ENCODE measurements at places on chromosomes 1 and 21.

- no peak overlapping the region for H3K27ac ChIP-seq
- H3K4me3 ChIP-seq: no peak overlapping the region
- H3K4me1 ChIP-seq: no peaks in the 10 kb centered on the region
- no peak for DNase-seq
- no peaks in the 10 kb centered on the region for H3K36me3 ChIP-seq
Measured at GRCh38 chr1:41608211-41608610, 123.7 kb upstream of the EDN2 start.

- no peak overlapping the region for H3K4me3 ChIP-seq
- no peaks in the 10 kb centered on the region for H3K36me3 ChIP-seq
- no peaks in the 10 kb centered on the region for H3K4me1 ChIP-seq
- H3K27ac ChIP-seq: no peak overlapping the region
Measured at GRCh38 chr21:31750843-31751242, 18.9 kb upstream of the SCAF4 start.

DNA sequence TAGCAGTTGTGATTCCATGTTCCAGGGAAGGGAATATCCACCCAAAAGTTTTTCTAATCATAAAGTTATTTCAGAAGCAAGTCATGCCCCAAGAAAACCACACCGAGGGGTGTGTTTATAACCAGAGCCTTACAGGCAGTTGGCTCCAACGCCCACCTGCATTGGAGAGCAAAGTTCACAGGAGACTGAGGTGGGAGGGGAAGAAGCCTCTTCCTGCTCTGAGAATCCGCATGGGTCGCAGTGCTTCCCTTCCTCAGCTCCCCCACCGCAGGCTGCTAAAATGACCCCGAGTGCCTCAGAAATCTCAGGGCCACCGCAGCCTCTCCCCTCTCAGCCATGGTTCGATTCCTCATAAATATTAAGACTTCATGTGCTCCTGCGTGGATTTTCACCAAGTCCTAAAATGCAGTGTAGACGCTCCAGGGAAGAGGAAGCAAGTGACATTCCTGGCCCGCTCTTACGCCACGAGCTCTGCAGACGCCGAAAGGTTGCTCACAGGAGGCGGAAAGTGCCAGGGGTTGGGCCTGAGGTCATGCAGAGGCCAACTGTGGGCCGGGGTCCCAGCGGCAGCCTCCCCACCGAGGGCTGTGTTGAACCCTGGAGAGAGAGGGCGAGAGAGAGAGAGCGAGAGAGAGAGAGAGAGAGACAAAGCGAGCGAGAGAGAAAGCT is 13.4 kb upstream of the SPSB1 start:
- no peaks in the 10 kb centered on the region for H3K27me3 ChIP-seq

DNA sequence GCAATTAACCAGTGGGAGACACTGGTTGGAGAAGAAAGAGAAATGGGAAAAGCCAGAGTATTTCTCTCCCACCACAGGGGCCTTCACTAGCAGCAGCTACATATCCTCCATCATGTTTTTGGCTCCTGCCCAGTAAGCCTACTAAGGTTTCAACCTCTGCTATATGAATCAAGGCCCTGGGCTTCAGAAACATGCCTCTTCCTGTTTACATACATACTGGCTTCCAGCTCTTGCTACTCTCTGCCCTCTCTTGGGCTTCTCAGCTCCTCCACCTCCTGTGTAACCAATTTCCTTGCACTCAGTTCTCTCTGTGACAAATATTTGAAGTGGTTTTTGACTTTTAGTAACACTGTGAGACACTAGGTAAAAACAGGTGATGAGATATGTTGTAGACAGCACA is 80.8 kb downstream of the LRRC7 start:
- no peak overlapping the region for H3K27ac ChIP-seq
- peaks cover 3% of the 10 kb centered on the region for H3K4me1 ChIP-seq
- H3K27me3 ChIP-seq: no peaks in the 10 kb centered on the region
- no peaks in the 10 kb centered on the region for H3K36me3 ChIP-seq
- DNase-seq: no peak
- H3K4me3 ChIP-seq: no peak overlapping the region

DNA sequence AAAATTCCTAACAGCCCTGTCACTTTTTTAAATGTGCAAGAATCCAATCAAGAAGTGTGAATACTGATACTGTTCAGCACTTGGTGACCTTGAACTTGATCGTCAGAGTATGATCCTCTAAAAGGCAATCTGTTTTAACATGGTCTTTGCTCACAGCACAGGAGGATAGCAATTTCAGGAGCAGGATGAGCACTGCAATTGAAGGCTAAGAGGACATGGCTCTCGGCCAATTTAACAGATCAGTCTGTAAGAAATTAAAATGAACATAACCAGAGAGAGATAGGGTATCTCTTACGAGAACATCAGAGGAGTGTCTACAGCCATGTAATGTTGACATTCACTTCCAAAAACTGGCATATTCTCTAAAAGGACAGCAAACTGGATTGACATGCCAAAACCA is 243.1 kb downstream of the LTN1 start:
- DNase-seq: no peak
- H3K4me1 ChIP-seq: peaks cover 9% of the 10 kb centered on the region
- H3K36me3 ChIP-seq: no peaks in the 10 kb centered on the region
- H3K27ac ChIP-seq: no peak overlapping the region

GRCh38 chr1:192812420-192813209 is 3.8 kb downstream of the RGS2 start:
- H3K4me3 ChIP-seq: no peak overlapping the region
- peaks cover 3% of the 10 kb centered on the region for H3K36me3 ChIP-seq
- peaks cover 16% of the 10 kb centered on the region for H3K4me1 ChIP-seq
- DNase-seq: no peak
- no peaks in the 10 kb centered on the region for H3K27me3 ChIP-seq
- H3K27ac ChIP-seq: no peak overlapping the region

GRCh38 chr1:228000836-228001563 is 5.8 kb upstream of the WNT3A start:
- no peak overlapping the region for H3K4me3 ChIP-seq
- H3K4me1 ChIP-seq: peaks cover 1% of the 10 kb centered on the region
- peaks cover 30% of the 10 kb centered on the region for H3K27me3 ChIP-seq

DNA sequence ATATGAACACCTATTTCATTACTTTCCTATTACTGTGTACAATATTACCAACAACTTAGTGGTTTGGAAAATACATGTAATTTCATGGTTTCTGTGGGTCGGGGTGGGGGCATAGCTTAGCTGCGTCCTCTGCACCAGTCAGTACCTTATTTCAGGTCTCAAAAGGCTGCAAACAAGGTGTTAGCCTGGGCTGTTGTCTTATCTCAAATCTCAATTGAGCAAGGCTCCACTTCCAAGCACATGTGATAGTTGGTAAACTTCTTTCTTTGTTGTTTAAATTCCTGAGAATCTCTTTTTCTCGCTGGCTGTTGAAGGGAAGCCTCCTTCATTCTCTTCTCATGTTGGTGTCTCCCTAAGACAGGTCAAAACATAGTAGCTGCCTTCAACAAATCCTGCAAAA is 485.4 kb downstream of the AMY1C start:
- H3K27me3 ChIP-seq: no peaks in the 10 kb centered on the region
- H3K36me3 ChIP-seq: no peaks in the 10 kb centered on the region
- DNase-seq: no peak
- no peaks in the 10 kb centered on the region for H3K4me1 ChIP-seq
- no peak overlapping the region for H3K27ac ChIP-seq
- no peak overlapping the region for H3K4me3 ChIP-seq

- H3K36me3 ChIP-seq: no peaks in the 10 kb centered on the region
- DNase-seq: no peak
- no peak overlapping the region for H3K4me3 ChIP-seq
- no peaks in the 10 kb centered on the region for H3K4me1 ChIP-seq
Measured at GRCh38 chr1:218755128-218755527, 410.0 kb downstream of the TGFB2 start.

- H3K27ac ChIP-seq: no peak overlapping the region
- H3K4me3 ChIP-seq: no peak overlapping the region
- no peaks in the 10 kb centered on the region for H3K4me1 ChIP-seq
- DNase-seq: no peak
- no peaks in the 10 kb centered on the region for H3K36me3 ChIP-seq
Measured at GRCh38 chr21:22710721-22711120, 1712.5 kb downstream of the NCAM2 start.

DNA sequence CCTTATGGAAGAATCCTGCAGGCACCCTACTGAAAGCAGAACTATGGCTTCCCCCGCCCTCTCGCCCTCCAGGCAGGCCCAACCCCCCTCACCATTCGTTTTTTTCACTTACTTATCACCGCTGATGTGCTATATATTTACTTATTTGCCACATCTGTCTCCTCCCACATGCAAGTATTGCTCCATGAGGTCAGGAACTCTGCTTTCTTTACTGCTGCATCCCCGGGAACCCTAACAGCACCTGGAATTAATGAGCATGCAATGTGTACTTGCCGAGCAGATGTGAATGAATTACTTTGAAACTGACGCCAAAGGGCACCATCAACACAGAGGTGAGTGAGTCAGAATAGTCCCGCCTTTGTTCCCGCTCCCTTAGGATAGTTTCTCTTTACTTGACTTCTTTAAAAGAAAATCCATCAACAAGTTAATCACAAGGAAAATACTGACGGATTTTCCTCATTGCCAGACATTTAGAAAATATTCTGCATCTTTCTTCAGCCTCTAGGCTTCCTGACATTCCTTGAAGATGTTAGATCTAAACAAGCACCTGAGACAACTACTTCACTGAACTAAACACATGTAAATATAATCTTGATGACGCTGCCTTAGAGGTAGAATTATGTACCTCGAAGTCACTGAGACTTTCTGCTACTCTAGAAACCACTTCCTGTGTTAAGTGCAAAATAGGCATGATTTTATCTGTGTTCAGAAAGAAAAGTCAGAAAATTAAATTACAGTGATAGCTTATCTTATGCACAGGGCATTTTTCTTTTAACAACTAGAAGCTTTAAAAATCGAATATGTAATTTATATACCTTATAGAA is 17.5 kb upstream of the RAB4A start:
- no peaks in the 10 kb centered on the region for H3K36me3 ChIP-seq
- DNase-seq: no peak
- H3K4me3 ChIP-seq: no peak overlapping the region

- H3K4me3 ChIP-seq: no peak overlapping the region
- H3K36me3 ChIP-seq: no peaks in the 10 kb centered on the region
- no peak for DNase-seq
- H3K27ac ChIP-seq: no peak overlapping the region
- H3K4me1 ChIP-seq: peaks cover 9% of the 10 kb centered on the region
Measured at GRCh38 chr1:7406641-7407543, 364.2 kb upstream of the VAMP3 start.

All from keratinocyte (primary cell).